ENCODE measurements at places on chromosomes 1 and 21. TPM values are rescaled to one million over a fixed set of nuclear protein-coding genes. Genes with fewer than 3 reads are reported as not detected.

DNA sequence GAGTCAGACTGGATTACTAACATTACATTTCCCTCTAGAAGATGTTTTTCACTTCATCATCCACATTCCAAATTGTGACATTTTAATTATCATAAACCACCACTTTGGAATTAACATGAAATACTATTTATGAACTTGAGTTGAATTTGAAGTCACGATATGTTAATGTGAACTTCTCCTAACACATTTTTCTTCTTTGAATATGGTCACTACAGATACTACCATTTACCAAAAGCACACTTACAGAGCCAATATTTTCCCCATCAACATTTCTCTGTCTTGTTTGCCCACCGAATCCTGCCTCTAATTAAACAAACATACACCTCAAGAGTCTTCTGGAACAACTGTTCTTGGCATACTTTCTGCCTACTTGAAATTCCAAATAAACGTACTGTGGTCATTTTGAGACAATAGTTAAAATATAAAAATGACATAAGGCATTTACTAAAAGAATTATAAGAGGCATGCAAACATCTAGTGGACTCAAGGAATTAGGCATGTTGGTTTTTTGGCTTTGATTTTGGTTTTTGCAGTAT is 177.4 kb downstream of the AKT3 start:
- H3K4me1 ChIP-seq, result no peaks in the 10 kb centered on the region
- no peaks in the 10 kb centered on the region for H3K27me3 ChIP-seq
- no peak overlapping the region for H3K27ac ChIP-seq
- DNase-seq, result no peak
- H3K4me3 ChIP-seq, result no peak overlapping the region

DNA sequence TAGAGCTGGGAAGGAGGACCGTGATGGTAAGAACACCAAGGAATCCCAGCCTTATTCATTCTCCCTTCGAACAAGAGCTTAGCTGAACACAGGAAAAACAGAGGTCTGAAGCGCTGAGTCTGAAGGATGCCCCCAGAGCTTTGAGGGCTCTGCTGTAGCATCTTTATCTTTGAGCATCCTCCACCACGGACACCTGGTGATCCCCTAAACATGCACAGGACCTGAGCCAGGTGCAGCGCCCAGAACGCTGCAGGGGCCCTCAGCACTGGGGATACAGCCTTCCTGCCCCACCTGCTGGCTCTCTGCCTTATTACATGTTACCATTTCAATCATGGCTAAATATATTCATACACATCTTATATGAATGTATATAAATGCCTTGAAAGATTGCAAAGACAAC is 7.7 kb upstream of the GPATCH4 start:
- H3K36me3 ChIP-seq, result no peaks in the 10 kb centered on the region
- H3K4me1 ChIP-seq, result no peaks in the 10 kb centered on the region
- DNase-seq, result no peak
- H3K27ac ChIP-seq, result no peak overlapping the region
- peaks cover 15% of the 10 kb centered on the region for H3K27me3 ChIP-seq

- peaks cover 10% of the 10 kb centered on the region for H3K4me1 ChIP-seq
- no peak for DNase-seq
- H3K4me3 ChIP-seq, result no peak overlapping the region
- H3K27me3 ChIP-seq, result no peaks in the 10 kb centered on the region
Measured at GRCh38 chr1:8176279-8176678, 141.6 kb upstream of the SLC45A1 start.

The RPE65 gene
- total RNA-seq, result not detected

The CFAP107 gene
- 2.9 TPM for total RNA-seq

The FBLIM1 gene
- total RNA-seq, result 20.1 TPM

GRCh38 chr1:203296460-203297073 is 8.8 kb upstream of the BTG2 start:
- H3K27me3 ChIP-seq, result no peaks in the 10 kb centered on the region
- H3K27ac ChIP-seq, result no peak overlapping the region
- peaks cover 2% of the 10 kb centered on the region for H3K4me1 ChIP-seq
- H3K4me3 ChIP-seq, result no peak overlapping the region
- no peaks in the 10 kb centered on the region for H3K36me3 ChIP-seq

The CFAP74 gene
- 6.6 TPM for total RNA-seq

The OR6F1 gene
- total RNA-seq, result not detected

DNA sequence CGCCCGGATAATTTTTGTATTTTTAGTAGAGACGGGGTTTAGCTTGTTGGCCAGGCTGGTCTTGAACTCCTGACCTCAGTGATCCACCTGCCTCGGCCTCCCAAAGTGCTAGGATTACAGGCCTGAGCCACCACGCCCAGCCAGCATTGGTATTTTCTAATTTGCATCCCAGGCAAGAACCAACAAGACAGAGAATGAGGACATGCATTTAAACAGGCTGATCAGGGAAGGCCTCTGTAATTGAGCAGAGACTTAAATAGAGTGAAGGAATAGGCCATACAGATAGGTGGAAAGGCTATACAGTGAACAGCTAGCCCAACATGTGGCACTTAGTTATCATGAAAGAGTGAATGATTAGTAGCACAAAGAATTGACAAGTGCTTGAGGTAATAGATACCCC is 230.4 kb downstream of the SLC35F3 start:
- H3K36me3 ChIP-seq, result no peaks in the 10 kb centered on the region
- no peak overlapping the region for H3K4me3 ChIP-seq
- no peak for DNase-seq
- H3K27me3 ChIP-seq, result no peaks in the 10 kb centered on the region
- H3K27ac ChIP-seq, result no peak overlapping the region

The C1orf56 gene
- total RNA-seq, result 4.8 TPM

DNA sequence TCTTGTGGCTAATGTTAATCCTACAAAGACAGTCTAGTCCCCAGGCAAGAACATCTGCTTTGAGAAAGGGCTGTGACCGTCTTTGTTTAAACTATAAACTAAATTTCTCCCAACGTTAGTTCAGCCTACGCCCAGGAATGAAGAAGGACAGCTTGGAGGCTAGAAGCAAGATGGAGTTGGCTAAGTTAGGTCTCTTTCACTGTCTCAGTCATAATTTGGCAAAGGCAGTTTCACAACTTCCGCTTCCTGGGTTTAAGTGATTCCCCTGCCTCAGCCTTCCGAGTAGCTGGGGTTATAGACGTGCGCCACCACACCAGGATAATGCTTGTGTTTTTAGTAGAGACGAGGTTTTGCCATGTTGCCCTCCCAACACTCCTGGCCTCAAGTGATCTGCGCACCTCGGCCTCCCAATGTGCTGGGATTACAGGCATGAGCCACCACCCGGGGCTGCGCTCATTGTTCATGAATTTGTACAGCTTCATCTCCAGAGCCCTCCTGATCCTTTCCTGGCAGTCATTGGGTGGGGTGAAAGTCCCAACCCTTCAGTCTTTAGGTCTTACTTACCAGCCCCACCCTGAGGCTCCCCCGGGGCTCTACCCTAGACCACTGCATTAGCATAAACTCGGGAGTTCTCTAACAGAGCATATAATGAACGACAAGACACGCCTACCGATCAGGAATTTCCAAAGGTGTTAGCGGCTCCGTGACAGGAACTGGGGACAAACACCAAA is 4.9 kb upstream of the MASP2 start:
- no peak overlapping the region for H3K4me3 ChIP-seq
- peak; percentile 18 for DNase-seq
- H3K4me1 ChIP-seq, result no peaks in the 10 kb centered on the region
- H3K36me3 ChIP-seq, result peaks cover 24% of the 10 kb centered on the region
- no peak overlapping the region for H3K27ac ChIP-seq
- H3K27me3 ChIP-seq, result no peaks in the 10 kb centered on the region

- no peaks in the 10 kb centered on the region for H3K4me1 ChIP-seq
- no peaks in the 10 kb centered on the region for H3K36me3 ChIP-seq
- no peak overlapping the region for H3K27ac ChIP-seq
- no peak for DNase-seq
- H3K4me3 ChIP-seq, result no peak overlapping the region
- H3K27me3 ChIP-seq, result peaks cover 10% of the 10 kb centered on the region
Measured at GRCh38 chr1:44515416-44515815, 110.4 kb downstream of the RNF220 start.

GRCh38 chr21:15508554-15508953 is 221.2 kb upstream of the USP25 start:
- no peaks in the 10 kb centered on the region for H3K36me3 ChIP-seq
- H3K27me3 ChIP-seq, result no peaks in the 10 kb centered on the region
- H3K4me3 ChIP-seq, result no peak overlapping the region
